ENCODE measurements at places on chromosomes 3 and 15.

- no peak for DNase-seq
Measured at GRCh38 chr3:89250742-89251141, 143.3 kb downstream of the EPHA3 start.

DNA sequence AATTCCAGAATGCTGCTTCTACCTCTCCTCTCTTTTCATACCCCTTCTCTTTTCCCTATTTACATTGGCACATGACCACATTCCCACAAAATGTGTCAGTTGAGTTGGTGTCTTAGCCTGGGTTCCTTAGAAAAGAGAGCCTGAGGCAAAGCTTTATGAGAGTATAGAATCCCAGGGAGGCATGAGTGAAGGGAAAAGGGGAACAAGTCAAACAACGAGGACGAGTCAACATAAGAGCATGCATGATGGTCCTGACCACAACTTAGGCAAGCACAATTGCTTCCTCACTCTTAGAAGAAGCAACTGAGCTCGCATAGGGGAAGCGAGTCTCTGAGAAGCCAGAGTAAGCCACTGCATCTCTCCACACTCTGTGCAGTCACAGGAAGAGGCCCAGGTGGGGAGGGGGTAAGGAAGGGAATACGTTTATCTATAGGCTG is 15.4 kb upstream of the ZNF774 start:
- no peak for DNase-seq

DNA sequence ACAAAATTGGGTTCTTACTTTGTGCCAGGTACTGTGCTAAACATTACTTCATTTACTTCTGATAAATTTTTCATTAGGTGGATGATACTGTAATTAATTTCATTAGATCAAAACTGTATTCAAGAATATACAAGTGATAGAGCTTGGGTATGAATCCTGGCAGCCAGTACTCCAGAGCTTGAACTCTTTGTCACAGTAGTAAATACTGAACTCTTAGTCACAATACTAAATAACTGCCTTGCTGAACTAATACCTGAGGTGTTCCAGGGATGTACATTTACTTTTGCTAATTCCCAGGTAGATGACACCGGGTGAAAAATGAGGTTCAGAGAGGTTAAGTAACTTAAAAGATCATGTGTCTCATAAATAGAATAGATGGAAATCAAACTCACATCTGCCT is 20.3 kb downstream of the FXR1 start:
- DNase-seq, result no peak

DNA sequence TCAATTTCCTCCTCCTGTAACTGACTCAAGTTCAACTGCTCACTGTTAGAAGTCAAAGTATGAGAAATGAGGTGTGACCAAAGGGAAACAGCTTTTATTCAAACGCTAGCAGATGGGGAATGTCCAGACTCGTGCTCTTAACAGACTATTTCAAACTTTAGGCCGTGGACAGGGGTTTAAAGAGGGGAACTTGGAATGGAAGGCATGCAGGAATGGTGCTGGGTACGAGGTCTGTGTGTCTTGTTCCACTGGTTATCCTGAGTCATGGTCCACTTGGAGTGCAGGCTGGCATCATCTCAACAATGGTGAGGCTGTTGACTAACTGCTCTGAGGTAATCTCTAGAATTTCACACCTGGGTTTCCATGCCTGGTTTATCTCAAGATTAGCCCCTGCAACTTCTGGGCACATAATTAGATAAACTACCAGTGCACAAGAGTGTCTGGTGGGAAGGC is 22.9 kb upstream of the DNAAF4 start:
- no peak for DNase-seq

GRCh38 chr3:146133441-146133840 is 27.5 kb downstream of the PLOD2 start:
- no peak for DNase-seq

- no peak for DNase-seq
Measured at GRCh38 chr3:8488877-8489276, 12.7 kb upstream of the LMCD1 start.

GRCh38 chr3:86929046-86929445 is 61.9 kb downstream of the VGLL3 start:
- no peak for DNase-seq

DNA sequence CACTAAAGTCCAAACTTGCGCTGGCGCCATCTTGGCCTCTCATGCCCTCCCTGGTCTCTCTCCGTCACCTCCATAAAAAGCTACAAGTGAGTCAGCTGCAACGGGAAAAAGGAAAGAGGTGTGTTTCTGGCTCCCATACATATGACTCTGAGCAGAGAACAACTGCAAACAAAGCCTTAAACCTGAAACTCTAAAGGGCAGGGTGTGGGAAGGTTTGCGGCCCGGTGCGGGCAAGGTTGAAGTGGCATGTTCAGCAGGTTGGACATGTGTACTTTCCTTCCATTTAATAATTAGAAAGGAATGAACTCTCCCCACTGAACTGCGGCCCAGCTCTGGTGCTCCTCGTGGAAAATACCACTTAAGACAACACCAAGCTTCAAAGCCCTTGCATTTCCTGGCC is 59.0 kb upstream of the PPARG start:
- DNase-seq, result no peak

- peak; percentile 59 for DNase-seq
Measured at GRCh38 chr15:64686130-64686735, 89.2 kb downstream of the RBPMS2 start.

GRCh38 chr15:80568298-80568697 is 126.8 kb upstream of the ABHD17C start:
- DNase-seq, result no peak

DNA sequence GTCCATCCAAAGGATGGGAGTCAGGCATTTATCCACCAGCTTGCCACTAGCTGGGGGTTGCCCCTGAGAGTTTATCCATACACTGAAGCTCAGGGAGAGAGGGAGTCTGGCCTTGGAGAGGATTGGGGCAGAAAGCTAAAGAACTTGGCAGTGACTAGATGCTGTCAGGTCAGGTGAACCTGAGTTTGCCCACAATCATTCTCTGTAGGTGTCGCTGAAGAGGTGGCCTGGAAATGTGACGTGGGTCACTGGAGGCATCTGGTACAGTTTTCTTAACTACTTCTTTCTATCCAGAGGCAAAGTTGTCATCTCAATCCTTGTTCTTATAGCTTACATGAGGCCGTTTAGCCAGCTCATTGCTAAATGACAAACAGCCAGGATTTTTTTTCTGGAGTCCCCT is 298.0 kb upstream of the CTNNB1 start:
- no peak for DNase-seq

DNA sequence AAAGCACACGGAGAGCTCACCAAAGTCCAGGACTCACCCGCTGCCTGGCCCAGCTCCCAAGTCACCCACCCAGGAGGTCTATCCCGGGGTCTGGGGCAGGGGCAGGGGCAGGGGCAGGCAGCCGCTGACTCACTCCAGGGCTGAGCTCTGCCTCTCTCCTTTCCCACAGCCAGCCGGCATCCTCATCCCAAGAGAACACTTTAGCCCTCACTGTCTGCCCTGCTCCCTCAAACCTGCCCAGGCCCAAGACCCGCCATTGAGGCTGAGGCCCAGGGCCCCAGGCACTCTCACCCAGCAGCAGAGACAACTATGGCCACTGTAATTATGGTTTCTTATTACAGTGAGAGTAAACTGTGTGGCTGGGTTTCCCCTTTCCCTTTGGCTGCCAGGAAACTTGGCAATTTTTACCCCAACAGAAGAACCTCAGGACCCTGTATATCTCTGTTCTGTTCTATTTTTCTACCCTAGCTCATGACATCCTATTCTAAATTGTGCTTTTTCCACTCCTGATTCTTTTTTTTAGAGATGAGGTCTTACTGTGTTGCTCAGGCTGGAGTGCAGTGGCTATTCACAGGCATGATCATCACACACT is 53.0 kb downstream of the IQSEC1 start:
- no peak for DNase-seq

GRCh38 chr3:89252860-89253259 is 145.4 kb downstream of the EPHA3 start:
- no peak for DNase-seq

DNA sequence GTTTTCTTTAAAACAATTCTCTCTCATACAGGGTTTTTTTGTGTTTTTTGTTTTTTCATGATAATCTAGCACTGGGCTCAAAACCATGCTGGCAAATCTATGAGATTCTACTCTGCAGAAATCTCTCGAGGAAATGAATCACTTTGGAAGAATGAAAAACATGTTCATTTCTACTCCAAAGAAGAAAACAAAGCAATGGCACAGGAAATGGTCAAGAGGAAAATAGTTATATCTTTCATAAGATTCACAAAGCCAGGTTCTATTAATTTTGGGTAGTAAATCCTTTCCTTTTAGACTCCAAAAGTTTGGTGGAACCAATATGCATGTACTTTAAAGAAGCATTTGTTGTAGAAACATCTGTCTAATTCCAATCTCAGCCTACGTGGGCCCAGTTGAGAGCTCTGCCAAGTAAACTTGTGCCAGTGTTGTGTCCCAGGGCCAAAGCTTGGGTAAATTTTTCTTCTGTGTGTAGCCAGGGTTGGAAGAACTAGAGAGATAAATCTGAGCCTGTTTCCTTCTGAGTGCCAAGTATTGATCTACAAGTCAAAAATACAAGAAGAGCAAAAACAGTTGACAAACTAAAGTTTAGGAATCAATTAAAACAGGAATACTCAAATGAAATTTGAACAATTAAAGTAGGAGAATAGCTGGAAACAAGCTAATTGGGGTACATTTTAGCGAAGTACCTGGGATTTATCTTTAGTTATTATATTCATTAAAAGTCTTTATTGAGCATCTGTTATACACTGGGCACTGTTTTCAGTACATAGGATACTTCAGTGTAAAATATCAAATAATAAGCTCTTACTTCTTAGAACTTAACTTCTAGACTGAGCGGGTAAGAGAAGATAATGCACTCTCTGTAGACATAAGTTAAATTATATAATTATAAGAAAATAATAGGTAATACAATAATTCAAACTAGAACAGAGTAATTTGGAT is 657.5 kb upstream of the NECTIN3 start:
- no peak for DNase-seq

DNA sequence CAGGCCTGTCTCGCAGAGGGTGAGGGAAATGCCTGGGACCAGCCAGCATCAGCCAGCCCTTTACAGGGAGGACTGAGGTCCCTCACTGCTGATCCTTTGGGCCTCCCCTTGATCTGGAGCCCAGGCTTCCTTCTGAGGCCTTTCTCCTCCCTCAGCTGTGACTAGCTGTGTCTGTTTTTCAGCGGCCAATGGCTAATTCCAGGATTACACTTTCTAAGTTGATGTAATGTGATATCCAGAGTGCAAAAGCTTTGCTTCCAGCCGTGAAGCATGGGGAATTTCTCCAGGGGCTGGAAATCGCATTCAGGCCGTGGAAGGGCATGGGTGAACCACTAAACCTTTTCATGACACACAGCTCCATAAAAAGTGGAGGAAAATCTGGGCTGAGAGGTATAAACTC is 157.6 kb downstream of the SHQ1 start:
- DNase-seq, result no peak
